ENCODE measurements at places on chromosomes 3 and 15.

- no peak for DNase-seq
Observed at GRCh38 chr3:197804511-197804910, 13.5 kb downstream of the LRCH3 start.

DNA sequence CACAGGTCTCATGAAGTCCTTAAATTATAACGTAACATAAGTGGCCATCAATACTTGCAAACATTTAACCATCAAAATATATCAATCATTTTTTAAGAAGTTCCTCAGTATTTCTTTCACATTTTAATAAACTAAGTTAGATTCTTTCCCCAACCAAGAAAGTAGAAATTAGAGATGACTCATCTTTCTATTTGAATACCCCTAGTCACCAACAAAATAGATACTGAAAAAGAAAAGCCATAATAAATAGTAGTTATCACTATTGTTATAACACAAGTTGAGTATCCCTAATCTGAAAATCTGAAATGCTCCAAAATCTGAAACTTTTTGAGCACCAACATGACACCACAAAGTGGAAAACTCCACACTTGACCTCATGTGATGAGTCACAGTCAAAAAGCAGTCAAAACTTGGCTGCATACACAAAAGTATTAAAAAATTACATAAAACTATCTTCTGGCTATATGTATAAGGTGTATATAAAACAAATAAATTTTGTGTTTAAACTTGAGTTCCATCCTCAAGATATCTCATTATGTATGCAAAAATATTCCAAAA is 3.7 kb downstream of the SHQ1 start:
- DNase-seq: no peak

DNA sequence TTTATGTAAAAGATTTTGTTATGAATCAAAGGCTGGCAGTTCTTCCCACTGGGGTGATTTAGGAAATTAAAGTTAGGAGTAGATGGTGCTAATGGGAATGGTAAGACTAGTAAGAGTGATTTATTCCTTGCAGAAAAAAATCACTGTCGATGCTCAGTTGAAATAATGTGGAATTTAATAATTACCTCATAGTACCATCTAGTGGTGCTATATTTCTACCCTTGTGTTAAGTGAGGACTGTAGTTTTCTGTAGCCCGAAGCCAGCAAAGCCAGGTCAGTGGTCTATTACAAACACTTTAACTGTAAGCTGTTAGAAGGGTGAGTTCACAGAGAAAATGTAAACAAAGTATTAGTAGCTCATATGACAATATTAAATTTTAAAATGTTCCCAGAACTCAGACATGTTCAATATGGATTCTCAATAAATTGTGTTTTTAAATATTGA is 39.5 kb upstream of the GOLGA8J start:
- no peak for DNase-seq

GRCh38 chr15:68909601-68910100 is 20.7 kb upstream of the SPESP1 start:
- no peak for DNase-seq

DNA sequence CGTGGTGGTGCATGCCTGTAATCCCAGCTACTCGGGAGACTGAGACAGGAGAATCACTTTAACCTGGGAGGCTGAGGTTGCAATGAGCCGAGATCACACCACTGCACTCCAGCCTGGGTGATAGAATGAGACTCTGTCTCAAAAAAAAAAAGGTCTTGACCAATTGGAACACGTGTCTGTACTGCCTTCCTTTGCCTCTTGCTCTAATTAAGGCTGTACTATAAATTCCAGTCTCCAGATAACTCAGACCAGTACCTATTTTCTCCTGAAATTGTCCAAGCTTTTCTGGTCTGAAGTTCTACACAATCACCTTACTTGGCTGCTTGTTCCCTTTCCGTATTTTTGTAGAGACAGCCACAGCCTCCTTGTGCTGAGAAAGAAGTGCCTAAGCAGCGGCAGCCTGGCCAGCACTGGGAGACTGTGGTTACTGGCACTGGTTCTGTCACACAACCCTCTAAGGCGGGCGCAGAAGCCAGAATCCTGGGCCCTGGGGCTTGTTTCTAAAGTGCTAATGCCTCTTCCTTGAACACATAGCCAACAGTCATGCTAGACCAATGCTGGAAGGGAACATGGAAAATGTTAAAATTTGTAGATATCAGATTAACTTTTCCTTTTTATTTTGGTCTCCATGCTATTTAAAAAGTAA is 6.2 kb upstream of the CEP70 start:
- no peak for DNase-seq

- no peak for DNase-seq
Observed at GRCh38 chr15:69480932-69481331, 28.3 kb downstream of the RPLP1 start.

GRCh38 chr3:115517457-115518050 is 105.8 kb upstream of the GAP43 start:
- DNase-seq: no peak

DNA sequence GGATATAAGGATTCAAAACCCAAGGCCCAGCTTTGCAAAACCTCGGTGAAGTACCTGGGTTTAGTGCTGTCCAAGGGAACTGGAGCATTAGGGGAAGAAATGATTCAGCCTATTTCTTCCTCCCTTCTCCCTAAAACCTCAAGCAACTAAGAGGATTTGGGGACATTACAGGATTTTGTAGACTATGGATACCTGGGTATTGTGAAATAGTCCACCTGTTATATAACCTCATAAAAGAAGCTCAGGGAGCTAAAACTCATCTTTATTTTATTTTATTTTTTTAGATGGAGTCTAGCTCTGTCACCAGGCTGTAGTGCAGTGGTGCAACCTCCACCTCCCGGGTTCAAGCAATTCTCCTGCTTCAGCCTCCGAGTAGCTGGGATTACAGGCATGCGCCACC is 8.7 kb upstream of the SMCO1 start:
- DNase-seq: no peak

GRCh38 chr15:70523616-70524015 is 239.7 kb downstream of the UACA start:
- no peak for DNase-seq

- DNase-seq: no peak
Observed at GRCh38 chr3:46649436-46649835, 37.1 kb downstream of the FAM240A start.

- DNase-seq: no peak
Observed at GRCh38 chr3:63304421-63304820, 26.3 kb downstream of the SYNPR start.

All from activated CD4-positive, alpha-beta T cell treated with anti-CD3 and anti-CD28 coated beads, Interleukin-2, amount 50 U/mL, for 4 hours (primary cell).